Daoy (cell line): ENCODE measurements at places on chromosomes 7 and 10. TPM values are rescaled to one million over a fixed set of nuclear protein-coding genes. Genes with fewer than 3 reads are reported as not detected.
A peak's percentile ranks its signal among the peaks of the same experiment; 100 is the strongest.

GRCh38 chr7:149662591-149663095 lies 110.7 kb downstream of the ZNF467 start:
- peak; percentile 58 for DNase-seq

PRSS37 gene
- not detected in 2 replicates for total RNA-seq

GRCh38 chr7:66362136-66362535 lies 157.0 kb downstream of the TPST1 start:
- DNase-seq = no peak

DNA sequence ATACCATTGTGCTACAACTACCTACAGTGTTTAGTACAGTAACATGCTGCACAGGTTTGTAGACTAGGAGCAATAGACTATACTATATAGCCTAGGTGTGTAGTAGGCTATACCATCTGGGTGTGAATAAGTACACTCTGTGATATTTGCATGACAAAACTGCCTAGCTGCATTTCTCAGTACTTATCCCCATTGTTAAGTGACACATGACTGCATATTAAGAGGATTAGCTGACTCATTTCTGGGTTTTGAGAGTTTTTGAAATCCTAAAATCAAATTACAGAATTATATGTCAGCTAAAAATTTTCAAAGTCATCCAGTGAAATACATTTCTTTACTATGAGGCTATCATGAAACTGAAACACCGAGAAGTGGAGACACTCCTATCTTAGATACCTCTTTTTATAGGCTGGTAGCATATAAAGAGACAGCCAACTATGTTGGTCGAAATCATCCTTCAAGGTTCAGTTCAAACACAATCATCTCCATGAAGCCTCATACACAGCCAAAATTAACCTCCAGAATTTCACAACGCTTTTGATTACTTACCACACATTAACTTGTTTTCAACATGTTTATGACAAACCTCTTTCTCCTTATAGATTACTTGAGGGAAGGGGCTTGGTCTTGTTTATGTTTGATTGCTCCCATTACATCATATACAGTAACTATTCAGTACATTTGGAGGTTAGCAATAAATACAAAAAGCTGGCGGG lies 89.8 kb upstream of the ANK3 start:
- no peak for DNase-seq

DNA sequence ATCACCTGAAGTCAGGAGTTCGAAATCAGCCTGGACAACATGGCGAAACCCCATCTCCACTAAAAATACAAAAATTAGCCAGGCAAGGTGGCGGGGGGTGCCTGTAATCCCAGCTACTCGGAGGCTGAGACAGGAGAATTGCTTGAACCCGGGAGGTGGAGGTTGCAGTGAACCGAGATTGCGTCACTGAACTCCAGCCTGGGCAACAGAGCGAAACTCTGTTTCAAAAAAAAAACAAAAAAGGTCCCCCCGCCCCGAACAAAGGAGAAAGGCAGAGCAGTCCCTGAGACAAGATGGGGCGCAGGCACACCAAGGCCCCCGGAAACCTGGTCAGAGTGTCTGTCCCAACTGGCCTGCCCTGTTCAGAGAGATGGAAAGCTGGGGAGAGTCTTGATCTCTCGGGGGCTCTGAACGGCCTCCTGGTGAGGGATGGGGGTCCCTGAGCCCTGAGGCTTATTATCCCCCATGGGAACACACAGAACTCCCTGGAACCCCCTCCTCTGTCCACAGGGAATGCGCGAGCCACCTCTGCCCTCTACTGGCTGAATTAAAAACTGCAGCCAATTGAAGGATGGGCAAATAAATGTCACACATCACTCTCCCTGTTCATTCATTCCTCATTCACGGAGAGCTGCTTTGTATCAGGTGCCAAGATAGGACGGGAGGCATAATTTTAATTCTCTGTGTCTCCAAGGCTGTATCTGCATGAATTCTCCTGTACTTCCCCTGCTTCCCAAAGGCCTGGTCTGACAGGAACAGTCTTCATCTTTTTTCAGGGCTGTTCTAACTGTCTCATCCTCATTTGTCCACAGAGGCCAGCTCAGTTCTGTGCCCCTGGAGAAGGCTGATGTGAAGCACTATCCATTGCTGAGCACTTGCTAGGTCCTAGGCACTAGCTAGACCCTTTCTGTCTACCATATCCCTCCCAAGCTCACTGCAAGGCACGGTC lies 28.9 kb downstream of the MAT1A start:
- peak; percentile 10 for DNase-seq

MRLN gene
- 0.46 TPM in 1 of 2 replicates, not detected in the other for total RNA-seq

GRCh38 chr7:76293407-76293901 lies 9.0 kb upstream of the HSPB1 start:
- no peak for DNase-seq

DNA sequence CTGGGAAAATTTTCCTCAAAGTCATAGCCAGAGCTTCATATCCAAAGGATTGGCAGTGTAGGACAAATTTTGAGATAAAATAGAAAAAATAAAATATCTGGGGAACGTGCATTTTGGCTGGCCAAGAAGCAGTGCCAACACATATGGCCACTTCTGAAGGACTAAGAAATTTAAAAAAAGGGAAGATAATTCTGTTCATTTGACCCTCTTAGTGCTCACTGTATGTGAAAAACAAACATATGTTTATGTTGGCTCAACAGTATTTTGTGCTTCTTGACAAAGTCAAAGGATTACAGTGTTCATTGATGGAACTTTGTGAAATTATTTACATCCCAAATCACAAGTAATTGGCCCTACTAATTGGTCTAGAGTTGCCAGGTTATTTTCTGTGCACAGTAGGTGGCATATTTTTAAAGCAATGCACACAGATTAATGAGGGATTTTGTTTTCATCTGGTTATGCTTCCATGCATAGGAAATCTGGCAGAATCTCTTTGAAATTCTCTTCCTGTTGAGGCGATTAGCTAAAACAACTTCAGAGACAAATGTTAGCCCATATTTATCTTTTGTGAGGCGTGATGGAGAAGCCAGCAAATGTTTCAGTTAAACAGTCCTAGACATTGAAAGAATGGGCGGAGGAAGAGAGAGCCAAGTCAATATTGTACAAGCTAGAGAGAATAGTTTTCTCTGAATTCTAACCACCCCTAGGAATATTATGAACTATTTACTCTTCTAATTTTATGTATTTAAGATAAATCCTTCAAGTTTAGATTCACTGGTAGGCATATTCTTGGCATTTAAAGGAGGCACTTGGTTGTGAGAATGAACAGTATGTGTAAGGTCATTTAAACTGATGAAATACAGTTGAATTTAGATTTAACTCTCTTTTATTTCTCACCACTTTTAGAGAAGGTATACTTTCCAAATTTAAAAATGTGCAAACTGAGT lies 237.7 kb upstream of the MBL2 start:
- DNase-seq = no peak

CYP26A1 gene
- total RNA-seq = 0.15 and 0.17 TPM in 2 replicates

DNA sequence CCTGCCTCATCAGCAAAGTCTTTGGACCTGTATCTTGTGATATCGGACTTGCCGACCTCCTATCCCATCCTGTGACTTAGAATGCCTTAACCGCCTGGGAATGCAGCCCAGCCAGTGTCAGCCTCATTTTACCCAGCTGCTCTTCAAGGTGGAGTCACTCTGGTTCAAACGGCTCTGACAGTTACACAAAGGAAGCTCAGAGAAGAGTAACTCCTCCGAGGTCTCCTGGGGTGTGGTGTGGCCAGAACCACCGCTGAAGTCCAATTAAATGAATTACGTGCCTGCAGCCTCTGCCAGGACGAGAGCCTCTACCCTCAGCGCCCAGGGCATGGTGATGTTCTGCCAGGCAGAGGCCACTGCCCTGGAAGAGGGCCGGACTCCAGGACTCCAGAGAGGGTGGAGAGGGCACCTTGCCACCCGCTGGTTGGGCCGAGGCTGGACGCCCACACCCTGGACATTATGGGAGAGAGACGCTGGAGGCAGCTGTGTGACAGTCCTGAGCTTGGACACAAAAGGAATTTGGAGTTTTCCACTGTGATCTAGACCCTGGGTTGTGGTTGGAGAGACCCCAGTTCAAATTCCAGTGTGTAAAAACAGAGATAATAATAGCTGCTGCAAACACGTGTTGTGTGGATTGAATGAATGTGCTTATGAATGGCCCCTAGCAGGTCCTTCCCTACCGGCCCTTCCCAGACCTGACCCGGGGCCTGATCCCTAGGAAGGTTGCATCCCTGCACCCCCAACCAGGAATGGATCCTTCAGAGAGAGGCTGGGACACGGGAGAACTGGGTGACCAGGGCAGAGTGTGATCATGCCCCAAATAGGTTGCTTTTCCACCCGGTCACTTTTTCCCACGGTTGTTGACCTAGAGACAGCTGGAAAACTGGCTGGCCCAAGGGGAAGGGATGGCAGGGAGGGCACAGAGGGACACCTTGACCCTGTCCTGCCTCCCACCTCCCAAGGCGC lies 37.8 kb upstream of the FZD9 start:
- DNase-seq = no peak

SPDYE11 gene
- not detected in 2 replicates for total RNA-seq

DNA sequence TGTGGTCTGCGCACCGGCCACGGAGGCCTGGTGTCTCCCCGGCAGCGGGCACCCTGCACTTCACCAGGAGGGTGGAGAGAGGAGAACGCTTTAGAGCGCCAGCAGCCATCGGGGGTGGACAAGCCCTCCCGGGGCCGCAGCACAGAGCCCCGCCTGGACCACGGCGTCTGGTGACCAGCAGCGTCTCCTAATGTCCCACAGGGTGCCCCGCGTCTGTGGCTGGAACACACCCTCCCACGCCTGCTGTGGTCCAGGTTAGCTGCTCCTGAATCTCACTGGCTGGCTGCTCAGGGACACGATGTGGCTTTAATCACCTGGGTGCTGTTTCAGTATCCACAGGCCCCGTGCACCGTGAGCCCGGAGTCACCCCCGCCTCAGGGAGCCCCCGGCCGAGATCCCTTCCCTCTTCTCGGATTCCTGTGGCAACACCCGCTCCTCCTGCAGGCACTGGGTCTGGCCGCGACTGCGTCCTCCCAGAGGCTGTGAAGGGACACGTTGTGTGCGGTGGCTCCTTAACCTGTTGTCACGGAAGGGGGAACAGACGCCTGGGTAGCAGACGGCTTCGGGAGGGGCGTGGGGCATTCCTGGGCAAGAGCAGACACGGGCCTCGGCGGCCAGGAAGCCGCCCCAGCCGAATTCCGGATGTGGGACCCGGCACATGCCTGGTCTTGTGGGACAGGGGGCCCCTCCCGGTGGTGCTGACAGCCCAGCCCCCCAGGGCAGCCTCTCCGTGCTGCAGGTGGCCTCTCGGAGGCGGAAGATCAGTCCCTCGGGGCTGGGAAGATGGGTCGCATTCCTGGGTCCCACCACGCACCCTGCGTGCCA lies 78.9 kb downstream of the FOXL3 start:
- no peak for DNase-seq
